ENCODE measurements at places on chromosomes 5 and 9. TPM values are rescaled to one million over a fixed set of nuclear protein-coding genes. Genes with fewer than 3 reads are reported as not detected.

Gene PCDHA9
- 0.29 TPM for total RNA-seq

DNA sequence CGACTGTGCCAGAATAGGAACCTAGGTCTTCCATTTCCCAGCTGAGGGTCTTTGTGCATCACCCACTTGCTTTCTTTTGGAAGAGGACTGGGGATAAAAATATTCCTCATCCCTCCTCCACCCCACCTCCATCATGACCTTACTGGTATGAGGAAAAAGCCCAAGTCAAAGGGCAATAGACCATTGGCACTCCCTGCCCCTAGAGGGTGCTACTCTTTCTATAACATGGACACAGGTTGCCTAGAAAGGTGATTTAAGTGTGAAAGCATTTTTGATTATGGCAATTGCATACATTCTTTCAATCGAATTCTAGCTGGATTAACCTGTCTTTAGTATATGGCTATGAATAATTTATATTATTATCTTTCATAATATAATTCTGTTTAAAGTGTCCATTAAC is 22.8 kb upstream of the ZNF618 start:
- DNase-seq: no peak

Gene IL4
- total RNA-seq: not detected

- DNase-seq: no peak
Observed at GRCh38 chr5:9596171-9596780, 33.9 kb downstream of the TAS2R1 start.

Gene CORO2A
- 129 TPM for total RNA-seq

Gene ACTBL2
- not detected for total RNA-seq

Gene INSYN2B
- 0.46 TPM for total RNA-seq

Gene ZER1
- 52.2 TPM for total RNA-seq

Data from mucosa of gallbladder (tissue), 1 donor.